ENCODE measurements at places on chromosomes 6 and 20. TPM values are rescaled to one million over a fixed set of nuclear protein-coding genes. Genes with fewer than 3 reads are reported as not detected.

ARG1 gene
- total RNA-seq, result not detected

MRAP2 gene
- 2.7 TPM for total RNA-seq

DHX35 gene
- total RNA-seq, result 9.0 TPM

SNAI1 gene
- total RNA-seq, result 2.3 TPM

PRSS16 gene
- total RNA-seq, result 0.33 TPM

TREM1 gene
- 1.5 TPM for total RNA-seq

KIF25 gene
- 0.72 TPM for total RNA-seq

SIRPG gene
- total RNA-seq, result not detected

ZGPAT gene
- total RNA-seq, result 12.3 TPM

EYA4 gene
- 0.65 TPM for total RNA-seq

KCNQ2 gene
- total RNA-seq, result not detected

All from smooth muscle cell of the pulmonary artery (primary cell).